ENCODE measurements at places on chromosomes 3 and 15.

GRCh38 chr3:51099794-51100535, 285.1 kb upstream of the MANF start:
- no peak for DNase-seq

- no peak for DNase-seq
Measured at GRCh38 chr3:18723206-18723810, 298.2 kb upstream of the SATB1 start.

DNA sequence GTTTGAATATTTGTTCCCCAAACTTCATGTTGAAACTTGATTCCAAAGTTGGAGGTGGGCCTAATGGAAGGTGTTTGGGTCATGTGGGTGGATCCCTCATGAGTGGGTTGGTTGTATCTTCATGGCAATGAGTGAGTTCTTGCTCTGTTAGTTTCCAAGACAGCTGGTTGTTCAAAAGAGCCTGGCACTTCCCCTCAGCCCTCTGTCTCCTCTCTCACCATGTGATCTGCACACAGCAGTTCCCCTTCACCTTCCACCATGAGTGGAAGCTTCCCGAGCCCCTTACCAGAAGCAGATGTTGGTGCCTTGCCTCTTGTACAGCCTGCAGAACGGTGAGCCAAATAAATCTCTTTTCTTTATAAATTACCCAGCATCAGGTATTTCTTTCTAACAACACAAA, 327.1 kb upstream of the SLCO3A1 start:
- no peak for DNase-seq

DNA sequence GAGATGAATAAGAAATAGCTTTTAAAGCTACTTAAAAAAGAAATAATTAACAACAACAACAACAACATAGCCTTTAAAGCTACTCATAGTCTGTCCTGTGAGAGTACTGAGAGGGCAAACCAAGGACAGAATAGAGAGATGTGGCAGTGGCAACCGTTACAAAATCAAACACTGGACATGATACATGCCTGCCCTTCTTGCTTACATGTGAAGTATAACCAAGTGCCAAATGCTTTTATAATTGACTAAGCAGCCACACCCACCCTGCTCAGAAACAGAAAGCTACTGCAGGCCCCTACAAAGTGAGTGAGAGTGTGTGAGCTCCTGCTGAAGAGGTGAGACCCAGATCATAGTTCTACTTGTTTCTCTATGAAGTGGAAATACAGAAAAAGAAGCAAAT, 38.4 kb downstream of the NDUFB4 start:
- DNase-seq: no peak

DNA sequence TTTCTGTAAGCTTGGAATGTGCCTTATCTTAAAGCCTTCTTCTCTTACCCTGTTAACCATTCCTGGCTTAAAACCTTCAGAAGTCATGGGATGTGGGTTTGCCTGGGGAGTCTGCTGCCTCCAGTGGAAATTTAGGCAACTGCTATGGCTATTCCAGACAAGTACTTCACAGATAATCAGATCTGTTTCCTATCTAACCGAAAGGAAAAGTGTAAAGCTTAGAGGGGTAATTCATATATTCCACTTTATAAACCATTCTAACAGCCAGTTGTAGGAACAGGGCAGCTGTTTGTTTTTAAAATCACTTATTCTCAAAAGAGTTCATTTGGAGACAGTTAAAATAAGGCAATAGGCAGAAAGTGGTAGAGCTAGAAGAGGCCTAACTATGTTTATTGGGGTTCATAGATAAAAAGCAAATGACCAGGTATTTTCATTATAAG, 219.9 kb downstream of the TCF12 start:
- DNase-seq: no peak

- no peak for DNase-seq
Measured at GRCh38 chr3:45960289-45960688, 17.0 kb downstream of the CXCR6 start.

DNA sequence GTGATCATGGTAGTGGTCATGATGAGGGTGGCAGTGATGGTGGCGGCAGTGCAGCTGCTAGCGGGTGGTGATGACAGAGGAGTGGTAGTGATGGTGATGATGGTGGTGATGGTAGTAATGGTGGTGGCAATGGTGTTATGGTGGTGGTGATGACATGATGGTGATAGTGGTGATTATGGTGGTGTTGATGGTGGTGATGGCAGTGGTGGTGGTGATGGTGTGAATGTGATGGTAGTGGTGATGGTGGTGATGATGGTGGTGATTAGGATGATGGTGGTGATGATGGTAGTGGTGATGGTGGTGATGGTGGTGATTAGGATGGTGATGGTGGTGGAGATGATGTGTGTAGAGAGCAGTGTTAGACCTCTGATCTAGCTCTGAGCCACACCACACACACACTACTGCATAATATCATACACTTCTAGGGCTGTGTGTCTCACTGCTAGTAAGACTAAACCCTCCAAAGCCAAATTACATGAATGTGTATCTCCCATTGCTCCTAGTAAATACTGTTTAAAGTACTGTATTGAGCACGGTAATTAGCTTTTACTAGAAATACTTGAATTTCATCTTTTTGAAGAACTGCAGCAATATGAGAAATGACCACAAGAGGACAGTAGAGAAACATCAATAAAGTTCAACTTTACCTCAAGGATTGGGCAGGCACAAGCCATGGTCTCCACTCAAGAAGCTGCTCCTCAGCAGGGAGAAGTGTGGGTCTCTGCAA, 28.8 kb downstream of the TMED3 start:
- DNase-seq: no peak

GRCh38 chr15:77860071-77860691, 217.3 kb downstream of the TBC1D2B start:
- no peak for DNase-seq

DNA sequence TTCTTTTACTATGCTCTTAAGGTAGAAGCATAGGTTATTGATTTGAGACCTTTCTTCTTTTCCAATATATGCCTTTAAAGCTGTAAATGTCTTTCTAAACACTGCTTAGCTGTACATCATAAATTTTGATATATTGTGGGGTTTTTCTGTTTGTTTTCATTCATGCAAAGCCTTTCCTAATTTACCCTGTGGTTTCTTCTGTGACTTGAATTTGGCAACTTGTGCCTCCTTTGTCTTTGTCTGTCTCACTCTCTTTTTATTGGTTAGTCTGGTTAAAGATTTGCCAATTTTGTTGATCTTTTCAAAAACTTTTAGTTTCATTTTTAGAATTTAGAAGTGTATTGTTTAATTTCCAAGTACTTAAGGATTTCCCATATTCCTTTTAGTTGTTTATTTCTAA, 343.1 kb downstream of the OXSM start:
- no peak for DNase-seq

- DNase-seq: no peak
Measured at GRCh38 chr3:19888428-19889152, 45.4 kb downstream of the EFHB start.

Data from stimulated activated CD4-positive, alpha-beta T cell treated with anti-CD3 and anti-CD28 coated beads, Interleukin-1b, Interleukin-23, amount 100 ng/mL, for 1 hour (primary cell).